ENCODE measurements at places on chromosomes 16 and 17. TPM values are rescaled to one million over a fixed set of nuclear protein-coding genes. Genes with fewer than 3 reads are reported as not detected.

CHST6 gene
- 2.0 TPM for total RNA-seq

HBA1 gene
- 2.4 TPM for total RNA-seq

C16orf89 gene
- 2.1 TPM for total RNA-seq

DNA sequence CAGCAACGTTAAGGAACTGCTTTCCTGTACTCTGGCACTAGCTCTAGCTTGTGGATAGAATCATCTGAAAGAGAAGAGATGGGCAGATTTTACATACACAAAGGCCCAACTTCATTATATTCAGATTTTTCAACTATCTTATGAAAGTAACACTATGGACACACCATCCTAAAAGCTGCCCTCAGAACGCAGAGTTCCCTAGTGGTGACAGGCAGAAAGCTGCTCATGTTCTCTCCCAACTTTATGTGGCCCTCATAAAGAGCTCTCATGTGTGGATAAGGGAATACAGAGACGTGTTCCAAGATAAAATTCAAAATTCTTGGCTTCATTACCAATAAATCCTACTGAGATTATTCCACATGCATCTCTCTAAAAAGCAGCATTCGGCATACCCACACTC is 1.5 kb downstream of the CFAP20 start:
- no peak for DNase-seq

CES1 gene
- 33.4 TPM for total RNA-seq

Measured in left colon (tissue), 2 donors.